ENCODE measurements at places on chromosomes 12 and 14.

GRCh38 chr14:55604488-55604887 is 24.5 kb downstream of the KTN1 start:
- no peak for DNase-seq

DNA sequence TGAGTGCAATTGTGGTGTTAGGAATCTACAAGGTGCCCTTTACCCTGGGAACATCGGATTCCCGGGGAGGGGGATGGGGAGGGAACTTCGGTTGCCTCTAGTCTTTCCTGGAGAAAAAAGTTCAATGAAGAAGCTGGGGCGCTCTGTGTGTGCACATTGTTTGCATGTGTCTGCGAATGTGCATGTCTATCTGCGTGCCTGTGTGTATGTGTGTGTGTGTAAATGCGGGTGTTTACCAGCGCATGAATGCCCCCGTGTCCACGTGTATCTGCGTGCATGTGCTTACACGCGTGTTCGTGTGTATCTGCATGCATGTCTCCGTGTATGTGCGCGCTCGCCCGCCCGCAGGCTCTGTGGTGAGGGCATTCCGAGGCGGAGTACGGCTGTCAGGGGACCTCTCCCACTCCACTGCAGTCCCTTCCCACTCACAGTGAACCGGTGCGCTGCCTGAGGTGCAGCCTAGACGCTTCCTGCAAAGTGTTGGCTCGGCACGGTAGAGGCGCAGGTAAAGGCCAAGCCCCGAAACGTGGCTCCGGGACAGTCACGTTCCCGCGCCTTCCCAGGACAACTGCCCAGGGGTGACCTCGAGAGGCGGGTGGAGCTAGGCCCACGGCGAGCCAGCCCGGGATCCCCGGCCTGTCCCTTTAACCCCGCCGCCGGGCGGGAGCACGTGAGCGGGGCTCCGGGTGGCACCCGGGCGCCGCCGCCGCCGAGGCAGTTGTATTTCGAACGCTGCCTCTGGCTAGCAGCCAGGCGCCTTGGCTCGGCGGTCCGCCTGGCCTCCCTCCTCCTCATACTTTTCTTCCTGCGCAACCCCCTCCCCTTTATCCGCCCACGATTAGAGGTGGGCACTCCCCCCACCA is 539 bp upstream of the HMGA2 start:
- DNase-seq = no peak

DNA sequence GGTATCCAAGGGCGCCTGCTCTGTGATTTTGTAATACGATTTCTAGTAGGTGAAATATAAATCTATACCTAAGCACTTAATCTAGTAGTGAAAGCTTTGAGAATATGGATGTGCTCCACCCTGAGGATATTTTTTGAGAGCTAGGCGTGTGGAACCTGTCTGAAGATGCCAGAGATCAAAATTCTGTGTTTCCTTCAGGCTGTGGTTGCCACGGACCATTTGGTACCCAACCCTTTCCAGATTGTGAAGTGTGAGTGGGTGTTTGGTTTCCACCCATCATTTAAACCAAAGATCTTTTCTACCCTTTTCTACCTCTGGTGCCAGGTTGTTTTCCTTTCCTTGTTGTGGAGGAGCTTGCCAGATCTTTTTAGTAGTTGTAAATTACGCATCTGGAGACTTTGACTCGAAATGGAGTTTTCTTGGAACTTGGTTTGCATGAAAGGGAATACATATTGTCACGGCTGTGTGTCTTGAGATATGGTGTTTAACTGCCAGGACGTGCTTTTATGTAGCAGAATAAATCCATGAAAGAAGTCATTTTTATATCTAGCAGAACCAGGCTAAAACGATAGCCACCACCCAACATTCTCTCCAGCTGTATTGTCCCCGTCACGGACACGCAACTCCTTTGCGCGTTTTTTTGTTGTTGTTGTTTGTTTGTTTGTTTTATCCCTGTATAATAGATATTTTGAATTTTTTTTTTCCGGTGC is 2.2 kb downstream of the LRFN5 start:
- DNase-seq = no peak

- no peak for DNase-seq
Observed at GRCh38 chr12:30830751-30831150, 76.0 kb upstream of the CAPRIN2 start.

- DNase-seq = no peak
Observed at GRCh38 chr14:32200368-32201192, 1.3 kb upstream of the RNU6-7 start.

DNA sequence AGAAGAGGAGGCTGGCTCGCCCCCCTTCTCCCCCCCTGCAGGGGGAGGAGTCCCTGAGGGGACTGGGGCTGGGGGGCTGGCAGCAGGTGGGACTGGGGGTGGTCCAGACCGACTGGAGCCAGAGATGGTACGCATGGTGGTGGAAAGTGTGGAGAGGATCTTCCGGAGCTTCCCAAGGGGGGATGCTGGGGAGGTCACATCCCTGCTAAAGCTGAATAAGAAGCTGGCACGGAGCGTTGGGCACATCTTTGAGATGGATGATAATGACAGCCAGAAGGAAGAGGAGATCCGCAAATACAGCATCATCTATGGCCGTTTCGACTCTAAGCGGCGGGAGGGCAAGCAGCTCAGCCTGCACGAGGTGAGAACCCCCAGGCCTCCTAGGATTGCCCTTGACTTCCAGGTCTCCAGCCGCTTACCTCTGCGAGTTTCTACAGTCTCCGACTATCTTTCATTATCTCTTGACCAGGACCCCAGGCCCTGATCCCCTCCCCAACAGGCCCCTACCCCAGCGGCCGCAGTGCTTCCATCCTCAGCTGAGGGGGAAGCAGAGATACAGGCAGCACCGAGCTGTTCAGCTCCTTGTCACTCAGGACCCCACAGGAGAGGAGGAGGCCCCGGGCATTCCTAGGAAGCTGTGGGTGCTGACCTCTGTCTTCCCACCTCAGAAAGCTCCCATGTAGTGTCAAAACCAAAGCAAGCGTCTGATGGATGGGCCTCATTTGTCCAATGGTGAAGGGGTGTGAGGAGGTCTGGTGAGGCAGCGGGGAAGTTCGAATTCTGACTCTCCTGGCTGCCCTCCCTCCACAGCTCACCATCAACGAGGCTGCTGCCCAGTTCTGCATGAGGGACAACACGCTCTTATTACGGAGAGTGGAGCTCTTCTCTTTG is 3.0 kb downstream of the NAB2 start:
- no peak for DNase-seq

GRCh38 chr12:14810167-14810952 is 3.6 kb downstream of the SMCO3 start:
- no peak for DNase-seq

DNA sequence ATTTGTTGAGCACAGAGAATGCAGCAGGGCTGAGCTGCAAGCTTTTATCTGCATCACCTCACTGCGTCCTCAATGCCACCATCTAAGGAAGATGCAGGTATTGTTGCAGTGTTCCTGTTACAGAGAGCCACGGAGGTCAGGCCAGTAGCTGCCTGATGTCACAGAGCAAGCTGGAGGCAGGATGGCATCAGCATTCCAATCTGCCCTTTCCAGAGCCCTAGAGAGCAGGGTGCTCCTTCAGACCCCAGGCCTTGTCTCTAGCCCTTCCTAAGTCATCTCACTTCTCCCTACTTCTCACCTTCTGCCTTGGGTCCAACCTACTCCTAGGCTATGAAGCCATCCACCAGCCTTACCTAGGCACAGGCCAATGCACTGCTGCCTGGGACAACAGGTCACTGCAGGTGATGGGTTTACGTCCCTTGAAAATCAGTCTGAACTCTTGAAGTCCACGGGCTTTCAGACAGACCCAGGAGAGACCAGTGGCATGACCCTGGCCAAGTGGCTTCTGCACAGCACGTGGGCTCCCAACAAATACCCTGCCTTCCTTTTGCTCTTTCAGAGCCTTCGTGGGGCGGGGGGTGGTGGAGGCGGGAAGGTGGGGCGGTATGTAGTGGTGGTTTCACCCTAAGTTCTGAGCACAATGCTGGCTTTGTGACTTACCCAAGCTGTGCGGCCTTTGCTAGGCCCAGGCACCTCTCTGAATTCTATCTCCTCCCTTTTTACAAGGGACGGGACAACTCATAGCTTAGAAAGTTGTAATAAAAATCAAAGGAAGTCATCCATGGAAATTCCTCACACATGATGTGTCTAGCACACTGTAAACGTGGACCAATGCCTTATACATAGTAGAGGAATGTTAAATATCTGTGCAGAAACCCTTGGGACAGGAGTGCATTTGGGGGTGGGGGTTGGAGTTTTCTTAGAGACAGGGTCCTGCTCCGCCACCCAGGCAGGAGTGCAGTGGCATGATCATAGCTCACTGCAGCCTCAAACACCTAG is 136.0 kb downstream of the KSR2 start:
- no peak for DNase-seq

GRCh38 chr14:90536092-90536491 is 139.3 kb downstream of the CALM1 start:
- no peak for DNase-seq

DNA sequence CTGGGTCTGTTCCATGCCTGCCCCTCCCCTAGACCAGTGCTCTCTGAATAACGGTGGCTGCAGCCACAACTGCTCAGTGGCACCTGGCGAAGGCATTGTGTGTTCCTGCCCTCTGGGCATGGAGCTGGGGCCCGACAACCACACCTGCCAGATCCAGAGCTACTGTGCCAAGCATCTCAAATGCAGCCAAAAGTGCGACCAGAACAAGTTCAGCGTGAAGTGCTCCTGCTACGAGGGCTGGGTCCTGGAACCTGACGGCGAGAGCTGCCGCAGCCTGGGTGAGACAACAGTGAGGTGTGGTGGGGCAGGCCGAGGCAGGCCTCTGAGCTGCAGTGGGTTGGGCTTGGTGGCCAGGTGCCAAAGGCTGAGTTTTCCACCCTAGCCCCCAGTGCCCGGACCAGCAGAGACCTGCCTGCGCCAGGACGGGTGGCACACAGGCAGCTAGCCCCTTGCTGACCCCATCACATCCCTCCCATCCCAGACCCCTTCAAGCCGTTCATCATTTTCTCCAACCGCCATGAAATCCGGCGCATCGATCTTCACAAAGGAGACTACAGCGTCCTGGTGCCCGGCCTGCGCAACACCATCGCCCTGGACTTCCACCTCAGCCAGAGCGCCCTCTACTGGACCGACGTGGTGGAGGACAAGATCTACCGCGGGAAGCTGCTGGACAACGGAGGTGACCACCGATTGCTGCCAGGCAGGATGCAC is 28.2 kb upstream of the LRP1-AS start:
- peak; percentile 56 for DNase-seq

- DNase-seq = no peak
Observed at GRCh38 chr12:57146961-57147944, at the start of gene LRP1-AS. LRP1-AS (minus strand) TSS chr12:57147619.

DNA sequence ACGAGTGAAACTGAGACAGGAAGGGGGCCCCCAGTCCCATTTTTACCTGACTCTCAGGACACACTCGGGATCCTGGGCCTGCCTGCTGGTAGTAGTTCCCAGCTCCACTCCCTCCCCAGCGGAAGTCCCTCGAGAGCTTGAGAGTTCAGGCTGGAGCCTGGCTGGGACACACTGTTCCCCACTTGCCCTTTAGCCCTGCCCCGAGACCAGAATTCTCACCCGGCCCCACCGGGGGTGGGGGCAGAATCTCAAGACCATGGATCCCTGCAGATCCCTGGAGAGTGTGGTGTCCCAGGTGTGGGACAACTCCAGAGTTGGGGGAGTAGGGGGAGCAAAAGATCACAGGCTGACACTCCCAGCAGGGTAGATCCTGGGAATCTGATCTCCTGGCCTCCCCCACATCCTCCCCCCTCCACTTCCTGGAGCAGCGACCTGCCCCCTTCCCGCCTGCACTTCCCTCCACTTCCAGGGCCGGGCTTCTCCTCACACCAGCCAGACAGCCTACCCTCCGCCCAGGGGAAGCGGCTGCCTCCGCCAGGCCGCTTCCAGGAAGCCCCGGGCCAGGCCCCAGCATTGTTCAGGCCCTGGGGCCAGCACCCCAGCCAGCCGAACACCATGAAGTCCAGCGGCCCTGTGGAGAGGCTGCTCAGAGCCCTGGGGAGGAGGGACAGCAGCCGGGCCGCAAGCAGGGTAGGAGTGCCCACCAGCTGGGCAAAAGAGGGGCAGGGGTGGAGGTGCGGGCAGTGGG is at the start of gene TNS2:
Gene TNS2 (plus strand): TSS at position 495 of the 748 bp plus-strand sequence. CDS start 121 bp downstream, at position 616.
- DNase-seq = no peak

- no peak for DNase-seq
Observed at GRCh38 chr12:117361347-117361751, at the start of gene NOS1. NOS1 (minus strand) TSS chr12:117361626; CDS start chr12:117331069, 30,557 bp downstream.

DNA sequence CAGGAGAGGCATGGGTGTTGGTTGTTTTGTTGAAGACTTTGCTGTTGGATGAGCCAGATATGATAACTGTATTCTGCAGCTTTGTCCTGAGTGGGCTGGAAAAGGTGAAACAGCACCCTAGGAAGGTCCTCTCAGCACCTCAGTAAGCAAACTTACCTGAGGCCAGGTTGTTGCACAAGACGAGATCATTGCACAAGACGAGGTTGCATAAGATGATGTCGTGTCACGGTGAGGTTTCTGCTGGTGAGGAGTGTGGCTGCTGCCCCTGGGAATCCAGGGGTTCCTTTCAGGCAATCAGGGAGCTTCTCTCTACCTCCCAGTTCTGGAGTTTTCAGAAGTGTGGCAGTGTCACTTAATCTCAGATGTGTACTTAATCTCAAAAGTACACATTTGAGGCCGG is 85.6 kb downstream of the GLT1D1 start:
- no peak for DNase-seq

GRCh38 chr14:89996963-89997362 is 41.2 kb downstream of the TDP1 start:
- DNase-seq = no peak

DNA sequence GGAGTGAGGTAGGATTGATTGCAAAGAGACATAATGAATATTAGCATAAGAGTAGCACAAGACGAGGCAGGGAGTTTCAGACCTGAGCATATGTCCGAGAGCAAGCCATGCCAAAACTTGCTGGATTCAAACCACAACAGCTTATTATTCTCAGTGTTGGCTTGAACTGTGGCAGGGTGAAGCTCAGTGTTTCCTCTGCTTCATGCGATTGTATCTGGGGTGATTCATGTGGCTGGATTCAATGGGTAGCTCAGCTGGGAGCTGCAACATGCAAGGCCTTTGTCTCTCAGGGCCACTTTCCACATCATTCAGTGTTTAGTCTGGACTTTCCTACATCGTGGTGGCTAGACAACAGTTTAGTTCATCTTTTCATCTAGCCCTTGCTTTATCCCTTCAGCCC is 22.1 kb upstream of the E2F7 start:
- no peak for DNase-seq

- DNase-seq = no peak
Observed at GRCh38 chr12:26527682-26528081, 305.3 kb downstream of the ITPR2 start.

DNA sequence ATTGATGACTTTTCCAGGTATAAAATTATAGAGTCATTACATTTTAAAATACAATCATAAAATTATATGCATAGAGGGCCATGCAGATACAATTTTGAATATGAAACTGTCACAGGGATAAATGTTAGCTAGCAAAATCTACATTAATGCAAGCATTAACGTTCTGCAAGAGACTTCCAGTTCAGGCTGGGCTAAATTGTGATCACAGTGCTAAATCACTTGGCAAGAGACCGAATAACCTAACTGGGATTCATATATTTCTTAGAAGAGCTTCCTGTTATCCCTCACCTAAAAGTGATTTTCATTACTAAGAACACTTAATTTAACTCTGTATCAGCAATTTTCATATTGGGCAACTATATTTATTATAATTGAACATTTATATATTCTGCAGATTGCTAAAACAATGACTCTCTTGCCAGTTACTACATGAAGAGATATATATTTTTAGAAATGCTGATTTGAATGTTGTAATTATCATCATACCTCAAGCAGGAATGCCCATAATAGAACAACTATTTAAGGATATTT is 83.2 kb downstream of the MGAT4C start:
- no peak for DNase-seq

GRCh38 chr14:72462056-72462455 is 431.8 kb downstream of the DPF3 start:
- no peak for DNase-seq

- no peak for DNase-seq
Observed at GRCh38 chr12:13045816-13046215, 1.6 kb downstream of the FAM234B start.

GRCh38 chr12:14369311-14369710 is 3.8 kb downstream of the ATF7IP start:
- DNase-seq = no peak
